Erythroblast (primary cell): ENCODE measurements at places on chromosomes 5 and 9.

GRCh38 chr5:159990506-159990905, 18.4 kb upstream of the TTC1 start:
- no peak for DNase-seq

DNA sequence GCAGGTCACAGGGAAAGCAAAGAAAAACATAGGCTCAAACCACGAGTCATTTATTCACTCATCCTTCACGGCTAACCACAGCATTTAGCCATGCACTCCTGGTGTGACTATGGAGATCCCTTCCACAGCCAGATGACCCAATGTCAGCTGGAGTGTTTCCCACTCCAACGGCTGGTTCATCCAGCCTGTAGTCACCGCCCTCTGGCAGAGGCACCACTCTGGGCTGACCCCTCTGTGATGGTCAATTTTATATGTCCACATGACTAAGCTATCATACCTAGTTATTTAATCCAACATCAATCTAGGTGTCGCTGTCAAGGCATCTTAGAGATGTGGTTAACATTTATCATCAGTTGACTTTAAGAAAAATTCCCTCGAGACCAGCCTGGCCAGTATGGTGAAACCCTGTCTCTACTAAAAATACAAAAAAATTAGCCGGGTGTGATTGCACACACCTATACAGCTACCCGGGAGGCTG, 9.5 kb upstream of the PHF19 start:
- DNase-seq: no peak

DNA sequence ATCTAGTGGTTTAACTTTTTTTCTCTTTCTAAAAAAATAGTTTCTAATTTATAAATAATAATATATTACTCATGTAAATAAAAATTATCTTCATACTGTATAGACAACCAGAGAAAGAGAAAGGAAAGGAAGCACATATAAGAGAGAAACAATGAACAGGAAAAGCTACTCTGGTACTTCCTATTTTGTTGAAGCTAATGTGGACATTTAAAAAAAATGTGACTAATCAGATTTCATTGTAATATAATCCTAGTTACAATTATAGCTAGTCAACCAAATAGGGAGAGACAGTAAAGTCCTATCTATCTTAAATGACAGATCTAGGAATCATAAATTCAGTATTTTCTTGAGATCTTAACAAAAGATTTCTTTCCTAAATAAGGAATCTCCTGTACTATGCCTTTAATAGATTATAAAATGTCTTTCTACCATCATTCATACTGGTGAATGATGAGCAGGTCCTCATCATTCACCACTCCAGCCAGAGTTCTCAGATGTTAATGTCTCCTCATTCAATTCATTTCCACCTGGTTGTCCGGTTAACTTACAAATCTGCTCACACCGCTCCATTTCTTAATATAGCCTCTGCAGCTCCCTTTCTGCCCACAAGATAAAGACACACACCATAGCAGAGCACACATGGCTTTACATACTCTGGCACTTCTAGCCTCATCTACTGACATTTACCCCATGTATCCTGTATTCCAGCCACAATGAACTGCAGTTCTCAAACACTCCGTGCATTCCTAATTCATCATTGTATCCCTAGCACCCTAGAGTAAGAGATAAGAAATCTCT, 30.9 kb downstream of the ZFR start:
- DNase-seq: no peak

- no peak for DNase-seq
Measured at GRCh38 chr5:113205323-113205722, 228.7 kb downstream of the DCP2 start.

DNA sequence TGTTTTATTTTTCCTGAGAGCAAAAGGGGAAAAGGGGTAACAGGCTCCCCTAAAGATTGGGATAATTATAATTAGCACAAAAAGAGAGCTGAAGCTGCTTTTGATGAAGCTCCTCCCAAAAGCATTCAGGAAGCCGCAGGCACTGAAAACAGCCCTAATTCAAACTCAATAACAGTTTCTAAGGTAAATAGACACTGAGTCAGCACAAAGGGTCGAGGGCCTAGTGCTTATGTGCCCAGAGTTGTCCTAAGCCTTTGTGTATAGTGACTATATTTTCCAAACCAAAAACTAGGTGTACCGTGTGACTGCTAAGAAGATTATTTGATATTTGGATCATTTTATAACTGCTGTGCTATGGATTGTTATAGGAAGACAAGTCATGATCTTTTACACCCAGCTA, 67.7 kb downstream of the HMHB1 start:
- DNase-seq: no peak

DNA sequence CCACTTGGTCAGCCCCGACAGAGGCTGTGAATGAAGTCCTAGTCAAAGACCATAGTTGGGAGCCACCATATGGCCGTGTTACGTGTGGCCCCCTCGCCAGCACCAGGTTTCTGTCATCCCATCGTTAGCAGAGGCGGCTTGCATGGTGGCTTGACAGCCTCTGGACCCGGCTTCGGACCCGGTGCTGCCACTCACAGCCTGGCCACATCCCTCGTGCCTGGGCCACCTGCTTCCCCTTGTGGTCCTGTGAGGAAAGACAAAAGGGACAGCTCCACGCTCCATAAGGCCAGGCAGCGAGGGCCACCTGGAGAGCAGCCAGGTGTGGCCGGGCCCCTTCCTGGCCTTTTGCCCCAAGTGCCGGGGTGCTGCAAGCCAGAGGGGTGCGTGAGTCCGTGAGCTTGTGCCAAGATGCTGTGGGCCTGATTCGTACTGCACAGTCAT, 6.2 kb downstream of the NKD2 start:
- DNase-seq: no peak

GRCh38 chr9:65437724-65438123, 152.7 kb upstream of the FOXD4L5 start:
- DNase-seq: no peak

GRCh38 chr5:144028058-144028457, 142.4 kb downstream of the YIPF5 start:
- no peak for DNase-seq

GRCh38 chr5:143213231-143213850, 190.1 kb downstream of the NR3C1 start:
- no peak for DNase-seq

- DNase-seq: no peak
Measured at GRCh38 chr9:104923740-104924139, 4.2 kb downstream of the ABCA1 start.

- DNase-seq: no peak
Measured at GRCh38 chr5:80936881-80937280, 23.3 kb upstream of the RASGRF2 start.

DNA sequence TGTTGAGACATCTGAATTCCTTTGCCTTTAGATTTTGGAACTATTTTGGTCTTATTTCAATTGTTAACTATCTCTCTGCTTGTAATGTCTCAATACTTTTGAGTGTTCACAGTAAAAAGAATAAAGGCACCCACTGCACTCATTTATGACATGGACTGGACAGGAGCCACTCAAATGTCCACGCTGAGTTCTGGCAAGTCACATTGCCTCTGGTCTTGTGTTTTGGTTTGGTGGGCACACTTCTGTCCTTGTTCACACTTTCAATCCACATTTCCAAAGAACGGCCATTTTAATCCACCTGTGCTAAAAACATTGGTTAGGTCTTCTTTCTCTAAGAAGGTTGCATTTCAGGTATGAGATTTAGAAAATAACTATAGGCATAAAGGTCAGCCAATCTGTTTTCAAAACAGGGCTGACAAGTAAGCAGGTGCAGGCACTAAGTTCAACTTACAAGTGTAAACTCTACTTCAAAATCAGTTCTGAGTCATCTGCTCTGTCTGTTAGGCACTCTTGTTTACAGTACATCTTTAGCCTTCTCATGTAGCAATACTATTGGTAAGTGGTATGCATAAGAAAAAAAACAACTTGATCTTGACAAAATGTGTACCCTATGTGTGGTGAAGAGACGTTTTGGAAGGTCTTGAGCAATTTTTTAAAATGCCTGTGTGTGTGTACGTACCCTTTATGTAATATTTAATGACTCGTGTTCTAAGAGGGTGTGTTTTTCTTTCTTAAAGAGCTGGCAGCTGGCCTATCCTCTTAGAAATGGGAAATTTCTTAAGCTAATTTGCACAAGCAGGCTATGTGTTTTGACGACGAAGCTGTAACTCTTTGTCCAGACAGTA, 31.5 kb upstream of the ZFAND5 start:
- DNase-seq: no peak

- no peak for DNase-seq
Measured at GRCh38 chr5:73797132-73797510, 171.1 kb downstream of the ARHGEF28 start.

DNA sequence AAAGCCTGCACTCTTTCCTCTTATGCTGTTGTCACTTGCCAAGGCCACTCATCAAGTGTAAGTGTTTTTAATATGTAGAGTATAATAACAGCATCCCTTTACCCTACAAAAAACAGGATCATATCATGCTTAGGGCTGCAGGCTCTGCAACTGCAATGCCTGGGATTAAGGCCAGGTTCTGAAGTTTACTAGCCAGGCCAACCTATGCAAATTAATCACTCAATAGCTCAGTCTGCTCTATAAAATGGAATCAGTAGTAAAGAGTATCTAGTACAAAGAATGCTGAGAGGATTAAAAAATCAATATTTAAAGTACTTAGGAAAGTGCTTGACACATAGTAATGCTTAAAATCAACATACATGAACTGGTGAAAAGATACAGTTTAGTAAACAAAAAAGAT, 253.3 kb downstream of the EDIL3 start:
- DNase-seq: no peak

GRCh38 chr5:61669531-61669930, 337.5 kb downstream of the ZSWIM6 start:
- no peak for DNase-seq

DNA sequence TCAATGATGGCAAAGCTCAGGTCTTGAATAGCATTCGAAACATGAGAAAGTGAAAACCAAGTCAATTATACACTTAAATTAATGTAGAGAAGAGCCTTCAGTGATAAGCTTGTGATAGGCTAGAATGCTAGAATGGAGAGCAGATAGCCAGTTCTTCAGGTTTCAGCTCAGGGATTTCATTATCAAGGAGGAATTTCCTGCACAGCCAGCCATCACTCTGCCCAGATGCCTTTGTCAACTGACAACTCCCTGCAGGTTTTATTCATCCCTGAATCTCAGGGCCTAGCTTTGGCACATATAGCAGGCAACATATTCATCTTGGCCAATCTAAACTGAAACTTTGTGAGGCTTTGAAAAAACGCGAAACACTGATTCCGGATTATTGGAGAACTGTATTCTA, 199.3 kb upstream of the CDH6 start:
- DNase-seq: no peak

DNA sequence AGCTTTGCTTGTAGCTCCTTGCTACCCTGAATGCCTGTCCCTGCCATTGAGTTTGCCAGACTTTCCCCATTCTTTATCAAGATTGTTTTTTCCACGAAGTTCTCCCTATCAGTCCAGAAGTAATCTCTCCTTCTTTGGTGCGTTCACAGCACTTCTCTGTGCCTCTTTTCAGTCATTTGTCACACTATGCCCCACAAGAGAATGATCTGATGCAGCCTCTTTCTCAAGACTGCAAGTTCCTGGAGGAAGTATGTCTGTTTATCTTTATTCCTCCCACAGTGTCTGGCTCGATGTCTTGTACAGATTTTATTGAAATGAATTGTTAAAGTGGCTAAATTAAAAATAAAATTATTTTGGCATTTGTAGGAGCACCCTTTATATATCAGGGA, 99.3 kb downstream of the CCDC192 start:
- no peak for DNase-seq

DNA sequence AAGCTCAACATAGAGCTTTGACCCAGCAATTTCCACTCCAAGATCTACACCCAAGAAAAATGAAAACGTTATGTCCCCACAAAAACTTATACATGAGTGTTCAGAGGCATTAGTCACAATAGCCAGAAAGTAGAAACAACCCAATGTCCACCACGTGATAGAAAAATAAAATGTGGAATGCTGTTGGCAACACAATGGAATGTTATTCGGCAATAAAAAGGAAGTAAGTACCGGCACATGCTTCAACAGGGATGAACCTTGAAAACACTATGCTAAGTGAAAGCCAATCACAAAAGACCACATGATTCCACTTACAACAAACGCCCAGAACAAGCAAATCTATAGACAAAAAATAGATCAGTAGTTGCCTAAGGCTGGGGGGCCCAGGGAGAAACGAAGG, 6.0 kb downstream of the UBQLN1 start:
- DNase-seq: no peak

DNA sequence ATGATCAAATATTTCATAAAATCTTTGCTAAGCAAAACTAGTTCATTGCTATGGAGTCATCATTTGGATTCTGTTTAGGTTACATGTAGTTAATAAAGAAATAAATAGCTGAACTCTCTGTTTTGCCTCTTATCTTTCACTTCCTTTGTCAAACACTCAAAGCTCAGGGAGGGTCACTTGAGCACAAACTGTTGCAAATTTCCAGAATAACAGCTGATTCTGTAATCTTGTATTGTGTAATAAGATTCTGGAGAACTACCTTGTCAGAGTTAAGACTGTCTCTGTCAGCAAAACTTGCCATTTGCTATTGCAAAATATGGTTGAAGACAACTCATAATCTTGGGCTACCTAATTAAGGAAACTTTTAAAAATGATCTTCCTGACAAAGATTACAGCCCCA, 182.0 kb upstream of the MOCS2 start:
- DNase-seq: no peak

DNA sequence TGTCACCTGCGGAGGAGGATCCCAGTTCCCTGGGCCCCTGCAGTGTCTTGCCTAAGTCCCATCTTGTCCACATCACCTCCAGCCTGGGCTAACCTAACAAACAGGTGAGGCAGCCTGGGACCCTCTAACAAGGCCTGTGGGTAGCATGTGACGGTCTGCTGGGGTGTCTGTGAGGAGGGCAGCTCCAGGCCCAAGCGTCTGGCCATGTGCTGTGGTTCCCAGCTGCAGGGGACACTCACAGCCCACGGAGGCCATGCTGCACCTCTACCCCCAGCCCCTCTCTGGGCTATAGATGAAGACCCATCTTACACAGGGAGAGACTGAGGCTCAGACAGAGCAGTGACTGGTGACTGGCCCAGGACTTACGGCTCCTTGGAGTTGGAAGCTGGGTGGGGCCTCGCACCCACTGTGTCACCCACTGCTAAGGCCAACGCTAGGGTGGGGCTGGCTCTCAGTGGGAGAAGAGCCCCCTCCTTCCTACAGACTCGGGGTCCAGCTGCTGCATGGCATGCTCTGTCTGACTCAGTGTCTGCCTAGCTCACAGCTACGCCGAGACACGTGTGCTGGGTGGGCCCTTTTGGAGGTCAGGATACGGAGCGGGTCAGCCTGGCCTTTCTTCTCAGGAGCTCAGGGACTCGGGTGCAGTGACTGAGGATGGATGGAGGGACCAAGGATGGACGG, 40.8 kb upstream of the RNF130 start:
- no peak for DNase-seq

GRCh38 chr9:104903609-104904008, 24.3 kb downstream of the ABCA1 start:
- DNase-seq: no peak

- DNase-seq: no peak
Measured at GRCh38 chr5:1311439-1312055, 16.7 kb upstream of the TERT start.

GRCh38 chr5:134145779-134146581, 30.8 kb downstream of the SKP1 start:
- peak; percentile 87 for DNase-seq

GRCh38 chr9:129365196-129365595, 187.1 kb upstream of the IER5L start:
- DNase-seq: no peak

GRCh38 chr5:56833325-56833724, 18.0 kb downstream of the MAP3K1 start:
- DNase-seq: no peak
